ENCODE measurements at places on chromosomes 3 and 15. TPM values are rescaled to one million over a fixed set of nuclear protein-coding genes. Genes with fewer than 3 reads are reported as not detected.

DNA sequence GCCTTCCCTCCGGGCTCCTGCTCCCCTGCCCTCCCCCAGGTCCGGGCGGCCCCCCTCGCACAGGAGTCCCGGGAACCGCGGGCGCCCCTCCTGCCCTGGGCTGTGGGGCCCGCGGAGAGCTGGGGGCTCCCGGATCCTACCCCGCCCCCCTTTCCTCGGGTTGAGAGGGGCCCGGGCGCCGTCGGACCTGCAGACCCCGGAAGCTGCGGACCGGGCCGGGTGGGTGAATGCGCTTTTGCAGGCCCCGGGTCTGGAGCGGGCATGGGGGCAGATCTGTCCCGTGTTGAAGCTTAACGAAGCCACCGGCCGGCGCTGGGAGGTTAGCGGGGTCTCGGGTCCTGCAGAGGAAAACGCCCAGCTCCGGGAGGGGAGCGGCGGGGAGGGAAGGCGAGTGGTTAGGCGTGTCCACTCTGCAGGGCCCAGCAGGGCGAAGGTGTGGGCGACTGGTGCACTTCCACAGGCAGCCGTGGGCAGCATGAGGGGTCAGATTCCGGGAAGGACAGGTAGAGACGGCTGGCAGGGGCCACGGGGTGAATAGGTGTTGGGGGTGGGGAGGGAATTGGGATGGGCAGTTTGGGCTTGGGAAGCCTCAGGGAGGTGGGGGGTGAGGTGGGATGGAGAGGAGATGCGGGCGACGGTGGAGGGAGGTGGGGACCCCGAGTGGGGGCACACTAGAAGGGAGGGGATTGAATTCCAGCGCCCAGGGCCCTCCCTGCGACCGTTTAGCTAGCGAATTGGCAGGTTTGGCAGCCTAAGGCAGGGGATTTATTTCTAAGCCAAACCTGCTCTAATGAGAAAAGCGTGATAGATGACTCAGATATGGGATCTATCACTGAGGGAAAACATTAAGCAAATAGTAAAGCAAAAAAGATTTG is 635 bp downstream of the CD276 start:
- DNase-seq = peak; percentile 8

EPHA3 gene
- 11.0 TPM for total RNA-seq

- peak; percentile 31 for DNase-seq
These were observed 416 bp upstream of the CORO2B start for GRCh38 chr15:68578175-68578979.

- DNase-seq = no peak
These were observed 36.2 kb downstream of the FEM1B start for GRCh38 chr15:68313501-68314410.

DNA sequence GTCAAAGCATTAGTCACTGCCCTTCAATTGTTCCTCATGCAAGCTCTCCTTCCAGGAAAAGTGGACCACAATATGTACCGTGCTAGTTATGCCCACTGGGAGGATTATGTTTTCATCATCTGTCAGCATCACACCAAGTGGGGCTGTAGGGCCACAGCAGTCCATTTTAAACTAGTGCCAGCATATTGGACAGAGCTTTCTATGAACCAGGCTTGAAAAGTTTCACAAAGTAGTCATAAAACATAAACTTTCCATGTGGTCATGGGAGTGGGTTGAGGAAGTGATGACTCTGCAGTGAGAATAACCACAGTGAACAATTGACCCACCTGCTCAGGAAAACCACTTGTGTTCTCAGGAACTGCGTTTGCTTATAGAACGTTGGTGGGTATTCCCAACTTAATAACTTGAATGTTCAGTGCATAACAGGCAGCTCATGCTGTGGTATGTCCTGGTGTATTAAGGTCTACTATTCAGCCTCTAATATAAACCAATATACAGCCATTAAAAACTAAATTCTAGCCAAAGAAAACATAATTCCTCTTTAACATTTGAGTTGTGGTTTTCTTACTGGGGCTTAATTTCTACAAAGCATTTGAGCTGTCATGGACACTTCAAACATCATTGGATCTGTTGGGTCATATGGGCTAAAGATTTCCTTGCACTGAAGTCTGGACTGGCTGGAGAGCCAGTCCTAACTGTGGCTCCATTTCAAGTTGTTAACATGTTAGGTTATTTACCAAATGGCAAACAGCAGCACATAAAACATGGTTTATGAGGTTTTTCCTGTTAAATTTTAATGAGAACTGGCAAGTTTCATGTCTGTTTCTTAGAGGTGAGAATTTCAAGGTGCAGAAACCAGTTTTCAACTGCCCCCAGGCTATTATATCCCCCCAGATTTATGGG is 274.1 kb downstream of the OTOL1 start:
- DNase-seq = no peak

DNA sequence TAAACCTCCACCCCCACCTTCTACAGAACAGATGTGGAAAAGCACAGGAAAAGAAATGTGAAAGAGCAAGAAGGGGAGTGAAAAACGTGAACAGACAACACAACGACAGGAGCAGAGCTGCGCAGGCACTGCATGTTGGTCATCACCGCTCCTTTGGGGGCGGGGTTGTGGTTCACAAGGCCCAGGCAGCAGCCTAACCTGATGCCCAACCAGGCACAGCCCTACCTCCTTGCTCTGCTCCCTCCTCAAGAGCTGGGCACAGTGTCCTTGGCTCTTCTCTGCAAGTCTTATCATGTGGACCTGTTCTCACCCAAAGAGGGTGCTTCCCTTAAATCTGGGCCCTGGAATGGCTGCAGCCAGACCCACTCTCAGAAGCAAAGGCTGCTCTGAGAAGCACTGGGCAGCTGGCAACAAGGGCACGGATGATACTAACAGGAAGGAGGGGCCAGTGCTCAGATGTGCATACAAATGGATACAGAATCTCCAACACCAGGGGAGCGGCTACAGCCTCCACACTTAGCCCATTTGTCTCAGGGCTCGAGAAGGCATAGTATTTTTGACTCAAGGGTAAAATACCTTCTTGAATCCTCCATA is 64.6 kb downstream of the DHX30 start:
- DNase-seq = no peak

DNA sequence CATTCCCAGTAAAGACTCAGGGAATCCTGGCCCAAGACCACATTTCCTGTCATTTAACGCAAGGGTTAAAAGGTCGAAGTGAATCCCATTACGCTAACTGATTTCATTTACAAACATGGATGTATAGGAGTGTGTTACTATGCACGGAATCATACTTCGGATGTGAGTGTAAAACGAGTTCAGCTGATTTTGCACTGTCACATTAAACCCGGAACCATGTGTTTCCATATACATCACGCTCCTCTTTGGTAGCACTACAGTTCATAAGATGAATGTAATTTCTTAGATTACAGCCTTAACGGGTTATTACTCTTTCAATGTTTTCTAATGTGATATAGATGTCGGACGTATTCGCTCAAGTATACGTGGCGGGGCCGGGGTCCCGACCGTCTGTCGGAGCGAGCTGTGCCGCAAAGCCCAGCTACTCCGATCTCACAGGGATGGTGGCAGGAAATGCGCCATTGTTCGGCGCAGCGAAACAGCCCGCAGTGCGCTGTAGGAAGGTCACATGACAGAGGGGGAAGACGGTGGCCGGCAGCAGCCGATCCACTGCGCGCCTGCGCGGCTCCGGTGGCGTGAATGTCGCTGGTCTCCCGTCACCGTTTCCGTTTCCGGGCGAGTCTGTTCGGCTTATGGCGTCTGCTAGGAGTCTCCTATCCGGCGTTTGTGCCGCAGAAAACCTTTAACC is 97.3 kb downstream of the NPAP1 start:
- DNase-seq = peak; percentile 84

IGSF11 gene
- 1.6 TPM for total RNA-seq

DNA sequence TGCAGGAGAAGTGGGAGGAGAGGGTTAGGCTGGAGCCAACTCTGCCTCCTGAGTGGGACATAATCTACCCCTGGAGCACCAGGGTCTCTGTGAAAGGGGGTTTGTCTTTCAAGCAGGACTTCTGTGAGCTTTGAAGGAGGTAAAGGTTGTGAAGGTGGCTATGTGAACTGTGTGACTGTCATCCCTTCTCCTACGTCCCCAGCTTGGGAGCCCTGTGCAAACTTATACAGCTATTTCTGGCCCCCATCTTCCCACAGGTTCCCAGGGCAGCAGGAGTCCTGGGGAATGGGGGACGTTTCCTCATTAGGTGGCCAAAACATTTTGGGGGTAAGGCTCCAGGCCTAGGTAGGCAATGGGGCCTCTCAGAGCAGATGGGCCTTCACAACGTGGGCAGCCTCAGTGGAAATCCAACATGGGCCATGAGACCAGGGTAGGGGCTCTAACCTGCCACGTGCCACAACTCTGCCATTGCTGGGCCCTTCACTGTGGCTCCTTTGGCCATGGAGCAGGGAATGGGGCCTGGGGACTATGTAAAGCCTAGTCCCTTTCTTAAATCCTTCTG is 3.5 kb downstream of the VIPR1 start:
- no peak for DNase-seq

- DNase-seq = no peak
These were observed 519 bp downstream of the LYSMD2 start for GRCh38 chr15:51736751-51737521.

GRCh38 chr3:179133575-179133974 is 14.6 kb upstream of the PIK3CA start:
- no peak for DNase-seq

BCL2A1 gene
- total RNA-seq = 8.2 TPM

GRCh38 chr15:49987198-49987785 is 131.7 kb downstream of the ATP8B4 start:
- DNase-seq = no peak

GRCh38 chr3:22994781-22995180 is 208.3 kb upstream of the UBE2E2 start:
- no peak for DNase-seq

GRCh38 chr3:123060054-123060453 is 6.8 kb upstream of the PDIA5 start:
- no peak for DNase-seq

DNA sequence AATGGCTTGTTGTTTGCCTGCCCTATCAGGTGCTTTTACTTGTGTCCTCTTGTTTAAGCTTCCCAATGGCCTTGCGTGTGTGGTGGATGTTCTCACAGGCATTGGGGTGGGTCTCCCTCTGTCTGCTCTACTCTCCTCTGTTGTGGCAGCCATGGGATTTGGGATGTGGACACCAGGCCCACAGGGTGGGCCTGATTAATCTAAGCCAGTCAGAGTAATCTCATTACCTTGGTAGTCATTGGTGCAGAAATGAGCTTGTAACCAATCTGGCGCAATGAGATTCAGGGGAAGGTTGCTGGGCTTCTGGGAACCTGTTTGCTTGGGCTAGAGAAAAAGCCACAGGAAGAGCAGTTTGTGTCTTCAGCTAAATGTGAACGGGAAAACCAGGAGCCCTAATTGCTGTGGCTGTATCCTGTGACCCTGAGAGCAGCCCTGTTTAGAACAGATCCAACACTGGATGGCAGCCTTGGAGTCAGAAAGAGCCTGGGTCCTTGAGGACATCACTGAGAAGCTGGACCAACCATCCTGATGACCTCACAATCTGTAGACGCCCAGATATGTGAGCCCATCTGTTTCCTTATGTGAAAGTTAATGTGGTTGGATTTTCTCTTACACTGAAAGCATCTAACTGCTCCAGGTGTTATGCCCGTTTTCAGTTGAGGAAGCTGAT is 157.3 kb upstream of the UBE2E1 start:
- DNase-seq = no peak

GRCh38 chr15:61116825-61117224 is 112.3 kb downstream of the RORA start:
- DNase-seq = no peak

GOLGA8M gene
- total RNA-seq = 3.4 TPM

GRCh38 chr3:182388506-182388905 is 404.8 kb upstream of the ATP11B start:
- no peak for DNase-seq

GRCh38 chr3:27220166-27220565 is 149.0 kb downstream of the NEK10 start:
- DNase-seq = no peak

MESP1 gene
- total RNA-seq = 1.6 TPM

CRTAP gene
- total RNA-seq = 140 TPM

- no peak for DNase-seq
These were observed 38.7 kb upstream of the CSPG5 start for GRCh38 chr3:47617086-47618010.

DNA sequence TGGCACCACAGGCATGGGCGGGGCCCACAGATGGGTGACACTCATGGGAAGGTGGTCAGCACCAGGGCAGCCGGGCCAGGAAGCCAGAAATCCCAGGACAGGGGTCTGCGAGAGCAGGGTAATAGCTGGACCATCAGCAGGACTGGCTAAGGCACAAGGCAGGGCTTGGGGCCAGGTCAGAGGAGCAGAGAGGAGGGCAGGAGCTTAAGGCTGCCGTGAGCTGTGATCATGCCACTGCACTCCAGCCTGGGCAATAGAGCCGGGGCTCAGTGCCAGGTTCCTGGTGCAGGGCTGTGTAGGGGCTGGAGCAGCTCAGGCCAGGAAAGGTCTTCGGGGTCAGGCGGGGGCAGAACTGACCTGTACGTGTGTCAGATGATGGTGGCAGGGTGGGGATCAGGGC is 64.2 kb upstream of the LINGO1 start:
- DNase-seq = no peak

PLA2G4D gene
- total RNA-seq = 4.8 TPM

DNA sequence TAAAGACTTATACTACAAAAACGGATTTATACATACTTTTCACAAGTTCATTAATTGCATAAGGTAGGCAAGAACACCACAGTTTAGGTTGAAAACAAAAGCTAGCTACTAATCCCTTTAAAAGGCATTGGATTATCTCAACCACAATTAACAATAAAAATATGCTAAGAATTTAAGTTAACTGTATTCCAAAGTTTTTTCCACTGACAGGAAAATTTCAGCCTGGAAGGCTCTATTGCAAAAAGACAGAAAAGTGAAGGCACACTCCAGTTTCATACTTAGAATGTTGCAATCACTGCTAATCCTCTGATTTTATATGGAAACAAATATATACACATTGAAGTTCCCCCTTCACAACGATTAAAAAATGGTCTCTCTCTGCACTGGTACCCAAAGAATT is 71.5 kb downstream of the TJP1 start:
- no peak for DNase-seq

DNA sequence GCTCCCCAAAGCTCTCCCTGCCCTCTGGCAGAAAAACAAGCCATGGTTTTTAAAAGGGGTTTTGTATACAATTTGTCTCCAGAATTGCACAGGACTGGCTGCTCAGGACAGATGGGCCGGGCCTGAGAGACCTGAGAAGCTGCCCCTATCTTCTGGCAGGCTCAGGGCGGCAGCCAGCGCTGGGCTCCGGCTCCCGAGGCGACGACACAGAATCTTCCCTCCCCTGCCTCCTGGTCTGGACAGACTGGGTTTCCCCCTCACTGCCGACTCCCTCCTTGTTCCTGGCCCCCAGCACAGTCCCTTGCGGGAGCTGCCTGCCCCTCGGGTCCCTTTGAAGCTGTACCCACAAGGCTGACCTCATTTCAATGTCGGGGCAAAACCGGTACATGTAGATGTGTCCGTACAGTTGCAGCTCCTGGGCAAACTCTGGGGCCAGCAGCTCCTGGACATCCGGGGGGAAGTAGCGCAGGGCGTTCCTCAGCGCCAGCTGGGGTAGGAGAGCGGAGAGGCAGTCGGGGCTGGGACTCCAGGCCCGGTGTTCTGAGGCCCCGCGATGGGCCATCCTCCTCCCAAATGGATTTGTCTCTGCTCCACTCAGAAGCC is 7.2 kb downstream of the UROC1 start:
- no peak for DNase-seq

PAQR9 gene
- total RNA-seq = not detected
